Activated T-helper 1 cell treated with Interleukin-2 at 50 U/mL for 16 hours (primary cell): ENCODE measurements at places on chromosomes 4 and X.

GRCh38 chr4:171017593-171017992, 795.6 kb upstream of the GALNTL6 start:
- no peak for DNase-seq

DNA sequence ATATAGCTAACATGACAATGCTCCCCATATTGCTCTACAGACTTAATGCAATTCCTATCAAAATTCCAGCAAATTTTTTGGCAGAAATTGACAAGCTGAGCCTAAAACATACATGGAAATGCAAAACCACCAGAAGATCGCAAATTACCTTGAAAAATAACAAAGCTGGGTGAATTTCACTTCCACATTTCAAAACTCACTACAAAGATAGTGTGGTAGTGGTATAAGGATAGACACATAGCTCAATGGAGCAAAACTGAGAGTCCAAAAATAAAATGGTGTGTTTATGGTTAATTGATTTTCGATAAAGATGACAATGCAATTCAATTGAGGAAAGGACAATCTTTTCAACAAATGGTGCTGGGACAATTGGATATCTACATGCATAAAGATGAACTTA, 65.8 kb downstream of the SLC9A7 start:
- DNase-seq: no peak

GRCh38 chr4:183175631-183176232, 76.7 kb downstream of the WWC2 start:
- DNase-seq: no peak

DNA sequence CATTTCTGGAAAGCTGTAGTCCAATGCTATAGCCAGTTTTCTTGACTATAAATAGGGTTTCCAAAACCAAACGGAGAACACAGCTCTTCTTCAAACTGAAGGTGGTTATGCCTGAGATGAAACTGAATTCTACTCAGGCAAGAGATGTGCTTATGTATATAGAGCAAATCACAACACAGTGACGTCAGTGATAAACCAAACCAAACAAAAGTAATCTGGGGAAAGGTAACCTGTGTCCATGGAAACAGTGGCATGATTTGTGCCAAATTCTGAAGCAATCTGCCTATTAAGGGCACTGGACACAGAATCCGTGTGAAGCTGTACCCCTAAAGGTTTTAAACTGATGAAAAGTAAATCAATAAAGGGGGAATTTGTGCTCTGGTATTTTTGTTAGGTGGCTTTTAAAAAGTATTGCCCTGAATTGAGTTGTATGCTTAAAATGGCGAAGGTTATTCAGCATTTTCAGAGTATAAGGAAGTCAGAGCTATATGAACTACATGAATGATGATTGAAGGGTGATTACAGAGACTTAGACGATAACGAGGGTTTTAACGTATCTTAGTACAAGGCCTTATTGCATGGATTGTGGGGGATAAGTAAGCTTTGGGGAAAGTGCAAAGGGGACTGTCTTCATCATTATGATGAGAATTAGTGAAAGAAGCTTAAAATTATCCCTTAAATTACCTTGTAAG, 38.6 kb downstream of the NPY5R start:
- DNase-seq: no peak

DNA sequence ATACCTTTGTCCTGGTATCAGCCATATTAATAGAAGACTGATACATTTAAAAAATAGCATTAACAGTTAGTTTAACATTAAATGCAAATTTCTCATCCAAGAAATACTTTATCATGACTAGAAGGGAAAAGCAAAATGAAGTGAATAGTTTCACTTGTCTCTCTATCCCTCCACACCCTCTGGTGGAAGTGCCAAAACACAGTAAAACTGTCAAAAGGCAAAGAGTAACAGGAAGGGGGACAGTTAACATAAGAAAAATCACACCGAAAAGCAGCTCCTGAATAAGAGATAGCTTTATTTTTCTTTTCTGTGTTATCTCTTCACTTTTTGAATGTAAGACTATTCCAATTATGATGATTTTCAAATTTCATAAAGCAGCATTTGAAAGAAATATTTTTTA, 187.2 kb downstream of the FBXW7 start:
- no peak for DNase-seq

DNA sequence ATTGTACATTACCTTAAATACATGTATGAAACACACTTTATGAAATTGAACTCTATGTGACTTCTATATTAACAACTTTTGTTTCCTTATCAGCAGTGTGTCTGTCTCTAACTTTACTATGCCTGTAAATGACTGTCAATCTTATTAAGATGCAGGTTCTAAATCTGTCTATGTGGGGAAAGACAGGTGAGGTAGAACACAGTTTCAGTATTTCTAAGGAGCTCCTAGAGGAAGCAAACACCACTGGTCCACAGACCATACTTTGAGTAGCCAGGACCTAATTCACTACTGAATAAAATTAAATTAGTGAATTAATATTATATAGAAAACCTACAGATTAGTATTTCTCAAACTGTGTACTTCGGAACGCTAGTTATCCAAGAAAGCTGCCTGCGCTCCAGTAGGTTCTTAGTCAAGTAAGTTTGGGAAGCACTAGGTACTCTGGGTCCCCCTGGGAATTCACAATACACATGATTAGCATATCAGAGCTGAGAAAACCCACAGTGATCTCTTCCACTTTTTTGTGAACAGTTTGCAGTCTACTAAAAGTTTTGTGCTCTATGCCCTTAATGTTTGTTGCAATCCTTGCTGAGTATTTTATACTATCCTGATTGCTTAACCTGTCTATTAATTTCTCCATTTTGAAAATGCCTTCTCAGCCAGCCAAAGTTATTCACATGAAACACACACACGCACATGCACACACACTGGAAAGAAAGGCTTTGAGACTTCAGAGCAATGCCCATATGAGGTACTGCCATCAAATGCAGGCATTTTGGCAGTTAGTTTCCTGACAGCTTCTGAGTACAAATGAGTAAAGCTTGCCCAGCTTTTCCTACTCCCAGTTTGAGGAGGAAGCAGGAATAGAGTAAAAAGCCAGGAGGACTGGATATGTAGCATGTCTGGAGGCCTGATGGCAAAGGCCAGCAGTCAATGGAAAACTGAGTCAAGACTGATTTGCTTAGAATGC, 133.6 kb upstream of the CPEB2 start:
- DNase-seq: no peak

- no peak for DNase-seq
Measured at GRCh38 chr4:12902735-12903134, 581.4 kb downstream of the RAB28 start.

- DNase-seq: no peak
Measured at GRCh38 chrX:115709039-115709438, 148.1 kb downstream of the PLS3 start.

- DNase-seq: no peak
Measured at GRCh38 chr4:152678841-152679240, 956 bp downstream of the TMEM154 start.

GRCh38 chr4:7649741-7650531, 215.2 kb upstream of the PSAPL1 start:
- peak; percentile 10 for DNase-seq

GRCh38 chr4:127449449-127449848, 183.3 kb upstream of the INTU start:
- no peak for DNase-seq

GRCh38 chrX:120426599-120426998, 42.5 kb downstream of the LAMP2 start:
- DNase-seq: no peak

GRCh38 chr4:101126059-101126458, 221.3 kb downstream of the PPP3CA start:
- DNase-seq: no peak

- DNase-seq: no peak
Measured at GRCh38 chrX:136967966-136968365, 65.8 kb downstream of the GPR101 start.

GRCh38 chrX:12269484-12269883, 131.2 kb downstream of the FRMPD4 start:
- no peak for DNase-seq

GRCh38 chrX:83845397-83845796, 15.5 kb upstream of the CYLC1 start:
- DNase-seq: no peak

GRCh38 chr4:7899184-7899869, 40.3 kb downstream of the AFAP1 start:
- no peak for DNase-seq

DNA sequence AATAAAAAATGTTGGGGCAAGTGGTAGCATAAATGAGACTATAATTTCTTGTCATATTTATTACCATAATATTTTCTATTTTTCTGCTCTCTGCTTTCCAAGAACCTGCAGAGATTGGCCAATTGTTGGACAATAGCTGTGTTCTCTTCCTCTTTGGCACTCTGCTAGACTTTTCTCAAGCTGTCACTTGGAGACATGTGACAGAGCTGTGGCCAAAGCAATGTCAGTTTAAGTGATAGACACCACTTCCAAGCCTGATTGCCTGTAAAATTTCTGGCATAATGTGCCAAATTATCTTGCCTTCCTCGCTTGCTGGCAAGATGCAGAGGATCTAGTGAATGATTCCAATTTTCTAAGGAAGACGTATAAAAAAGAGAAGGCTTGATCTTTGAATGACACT, 162.2 kb upstream of the NDST4 start:
- no peak for DNase-seq

GRCh38 chr4:114320126-114320525, 278.5 kb upstream of the UGT8 start:
- no peak for DNase-seq

DNA sequence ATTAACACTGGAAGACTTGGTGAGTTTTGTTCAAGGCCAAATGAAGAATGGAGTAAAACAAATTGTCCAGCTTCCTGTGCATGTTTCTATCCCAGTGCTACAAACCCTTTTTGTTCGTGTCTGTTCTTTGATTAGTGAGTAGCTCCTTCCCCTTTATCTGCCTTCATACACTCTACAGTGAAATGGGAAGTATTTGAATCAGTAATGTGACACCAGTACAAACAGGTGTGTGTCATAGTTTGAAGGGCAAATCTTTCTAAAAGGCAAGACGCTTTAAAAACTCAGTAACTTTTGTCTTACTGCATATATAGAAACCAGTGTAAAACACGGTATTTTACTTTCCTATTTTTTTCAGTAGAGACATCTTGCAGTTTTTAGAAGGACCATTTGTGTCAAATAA, 5.9 kb downstream of the ARHGEF38 start:
- DNase-seq: no peak

GRCh38 chrX:95290455-95290854, 1394.2 kb upstream of the DIAPH2 start:
- DNase-seq: no peak

DNA sequence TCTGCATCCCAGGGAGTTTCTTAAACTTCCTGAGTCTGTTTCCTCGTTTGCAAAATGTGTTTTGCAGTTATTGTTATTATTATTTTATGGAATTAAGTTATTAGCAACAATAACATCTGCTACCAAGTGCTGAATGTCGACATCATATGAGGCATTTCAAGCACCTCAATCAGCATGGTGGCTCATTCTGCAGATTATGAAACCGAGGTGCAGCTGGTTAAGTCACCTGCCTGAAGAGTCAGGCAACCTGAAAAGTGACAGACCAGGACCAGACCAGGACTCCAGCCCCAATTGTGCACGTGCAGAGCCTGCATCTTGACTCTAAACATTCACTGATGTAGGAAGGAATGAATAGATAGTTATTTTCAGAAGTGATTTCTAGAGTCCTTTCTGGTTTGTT, 99.8 kb downstream of the AFAP1 start:
- no peak for DNase-seq

DNA sequence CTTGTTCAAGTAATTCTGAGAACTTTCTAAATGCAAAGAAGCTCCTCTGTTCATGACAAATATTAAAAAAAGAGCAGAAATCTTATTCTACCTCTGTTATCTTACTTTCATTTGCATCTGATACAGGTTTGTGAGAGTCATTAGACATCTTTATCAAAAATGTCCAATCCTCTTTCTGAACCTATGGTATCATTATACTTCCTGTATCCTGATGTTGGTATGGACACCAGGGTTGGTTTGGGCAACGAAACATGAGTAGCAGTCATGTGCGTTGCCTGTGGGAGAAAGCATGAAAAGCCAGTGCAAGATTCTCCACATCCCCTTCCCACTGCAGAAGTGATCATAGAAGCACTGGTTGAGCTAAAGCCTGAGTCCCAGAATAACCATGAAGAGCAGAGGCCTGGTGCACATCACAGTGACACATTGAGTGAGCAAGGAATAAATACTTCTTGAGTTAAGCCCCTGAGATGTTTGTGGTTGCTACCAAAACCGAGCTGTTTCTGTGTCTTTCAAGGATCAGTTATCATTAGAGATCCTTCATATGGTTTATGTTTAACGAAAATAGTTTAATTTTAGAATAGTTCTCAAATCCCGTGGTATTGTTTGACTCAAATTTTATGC, 197.2 kb downstream of the BANK1 start:
- no peak for DNase-seq

GRCh38 chr4:336893-337142, 796 bp upstream of the ZNF141 start:
- DNase-seq: no peak

GRCh38 chrX:67105758-67106116, 438.1 kb upstream of the AR start:
- DNase-seq: no peak

DNA sequence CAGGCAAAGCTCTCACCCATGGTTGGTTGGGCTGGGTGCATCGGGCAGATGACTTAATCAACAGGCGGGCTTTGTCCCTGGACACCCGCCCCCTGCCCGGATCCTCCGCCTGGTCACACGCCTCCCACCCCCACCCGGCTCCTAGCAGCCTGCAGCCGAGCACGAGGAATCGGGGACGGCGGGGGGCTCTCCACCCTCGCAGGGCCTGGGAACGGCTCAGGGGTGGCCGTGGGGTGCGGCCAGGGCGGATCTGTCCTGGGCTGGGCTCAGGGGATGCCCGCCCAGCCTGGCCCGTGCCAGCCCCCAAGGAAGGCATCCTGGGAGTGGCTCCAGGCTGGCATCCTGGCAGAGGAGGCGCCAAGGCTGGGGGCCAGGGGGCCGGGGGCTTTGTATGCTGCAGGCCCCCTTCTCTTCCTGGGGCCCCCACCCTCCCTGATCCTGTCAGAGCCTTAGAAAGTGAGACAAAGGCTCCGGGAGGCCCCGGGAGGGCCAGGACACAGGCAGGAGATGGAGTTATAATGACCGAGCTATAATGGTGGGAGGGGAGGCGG, 32.5 kb upstream of the FGFR3 start:
- no peak for DNase-seq

DNA sequence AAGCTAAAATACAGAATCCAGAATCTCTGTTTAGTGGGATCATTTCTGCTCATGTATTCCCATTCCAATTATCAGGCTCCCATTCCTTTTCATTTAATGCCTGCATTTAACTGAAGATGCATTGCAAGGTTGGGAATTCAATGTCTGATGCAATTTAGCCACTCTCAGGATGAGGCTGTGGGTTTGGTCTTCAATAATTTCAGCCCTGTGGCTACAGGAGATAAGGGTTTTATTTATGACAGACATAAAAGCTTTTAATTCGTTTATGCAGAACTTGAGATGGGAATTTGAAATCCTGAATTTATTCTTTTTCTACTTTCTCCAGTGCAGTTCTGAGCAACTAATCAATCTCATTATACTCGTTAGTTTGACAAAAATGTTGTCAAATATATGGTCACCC, 1225.9 kb downstream of the PCDH18 start:
- DNase-seq: no peak
